ENCODE measurements at places on chromosomes 4 and X.

DNA sequence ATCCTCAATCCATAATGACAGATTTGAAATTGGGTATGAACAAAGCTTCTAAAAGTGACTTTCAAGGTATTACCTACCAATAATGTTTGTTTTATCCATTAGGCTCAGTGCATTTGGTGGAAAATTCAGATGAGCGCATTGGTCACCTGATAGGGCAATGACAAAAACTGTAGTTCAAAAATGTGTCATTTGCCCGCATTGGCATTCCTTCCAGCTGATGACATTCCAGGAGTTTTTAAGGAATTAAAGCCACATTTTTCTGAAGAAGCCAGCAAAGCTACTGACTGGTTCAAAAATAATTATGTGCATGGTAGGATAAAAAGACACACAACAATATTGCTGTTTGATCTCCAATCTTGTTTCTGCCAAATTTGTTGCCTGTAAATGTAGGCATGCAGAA, 473.4 kb upstream of the CPEB2 start:
- no peak for DNase-seq

DNA sequence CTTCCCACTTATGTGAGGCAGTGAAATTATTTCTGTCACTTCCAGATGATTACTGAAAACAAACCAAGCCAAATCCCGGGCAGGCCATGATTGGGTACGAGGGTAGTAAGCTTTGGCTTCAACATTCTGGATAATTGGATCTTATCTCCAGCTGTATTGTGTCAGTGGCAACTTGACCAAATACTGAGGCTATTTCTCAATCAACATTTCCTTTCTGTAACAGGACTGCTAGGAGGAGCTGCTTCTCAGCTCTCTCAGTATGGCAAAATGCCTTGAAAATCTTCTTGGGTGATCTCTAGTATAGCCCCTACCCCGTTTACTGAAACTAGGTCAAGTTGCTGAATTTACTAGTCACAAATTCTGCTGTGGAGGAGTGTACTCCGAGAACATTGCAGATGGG, 169.3 kb upstream of the FRMPD4 start:
- no peak for DNase-seq

GRCh38 chrX:12956704-12957534, 18.0 kb upstream of the TMSB4X start:
- DNase-seq: peak; percentile 79

DNA sequence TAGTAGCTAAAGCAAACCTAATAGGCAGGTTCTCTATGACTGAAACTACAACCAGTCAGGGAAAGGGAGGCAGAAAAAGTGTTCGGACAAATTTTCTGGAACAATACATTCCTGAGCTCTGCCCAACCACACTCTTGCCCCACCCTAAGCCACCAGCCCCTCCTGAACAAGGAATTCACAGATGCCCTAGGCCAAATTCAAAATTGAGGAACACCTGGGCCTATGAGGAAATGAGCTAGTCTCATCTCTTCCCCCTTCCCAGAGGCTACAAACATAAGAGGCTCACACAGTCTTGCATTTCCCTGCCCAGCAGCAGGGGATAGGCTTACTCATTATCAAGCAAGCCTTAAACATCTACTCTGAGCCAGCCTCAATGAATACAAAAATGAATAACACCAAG, 284.7 kb downstream of the ZNF674 start:
- no peak for DNase-seq

DNA sequence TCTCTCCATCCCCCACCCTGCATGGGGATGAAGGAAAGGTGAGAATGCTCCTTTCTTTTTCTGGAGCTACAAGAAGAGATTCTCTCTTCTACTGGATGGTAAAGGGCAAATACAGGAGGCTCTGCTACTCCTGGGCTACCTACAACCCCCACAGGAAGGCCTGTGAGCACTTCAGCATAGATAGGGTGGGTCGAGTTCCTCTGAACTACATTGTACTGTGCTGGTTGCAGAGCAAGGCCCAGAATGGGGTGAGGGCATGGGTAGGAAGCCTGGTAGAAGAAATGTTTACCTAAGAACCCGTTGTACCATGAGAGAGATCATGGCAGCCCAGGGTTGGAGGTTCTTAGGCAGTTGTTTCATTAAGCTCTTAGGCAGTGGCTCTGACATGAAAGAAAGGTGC, 510.4 kb downstream of the MID1IP1 start:
- DNase-seq: no peak
